Hippocampal formation (tissue), 2 donors: ENCODE measurements at places on chromosomes 4 and X.

GRCh38 chr4:54687887-54688841 lies 30.4 kb downstream of the KIT start:
- no peak for DNase-seq

DNA sequence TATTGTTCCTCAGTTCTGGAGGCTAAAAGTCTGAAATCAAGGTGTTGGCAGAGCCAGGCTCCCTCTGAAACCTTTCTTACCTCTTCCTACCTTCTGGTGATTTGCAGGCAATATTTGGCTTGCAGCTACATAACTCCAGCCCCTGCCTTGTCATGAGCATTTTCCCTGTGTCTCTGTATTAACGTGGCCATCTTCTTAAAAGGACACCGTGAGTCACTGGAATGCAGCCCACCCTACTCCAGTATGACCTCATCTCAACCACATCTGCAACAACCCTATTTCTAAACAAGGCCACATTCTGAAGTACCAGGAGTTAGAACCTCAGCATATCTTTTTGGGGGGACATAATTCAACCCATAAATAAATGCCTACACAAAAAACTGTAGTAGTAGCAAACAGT lies 40.7 kb downstream of the FANCB start:
- no peak for DNase-seq

DNA sequence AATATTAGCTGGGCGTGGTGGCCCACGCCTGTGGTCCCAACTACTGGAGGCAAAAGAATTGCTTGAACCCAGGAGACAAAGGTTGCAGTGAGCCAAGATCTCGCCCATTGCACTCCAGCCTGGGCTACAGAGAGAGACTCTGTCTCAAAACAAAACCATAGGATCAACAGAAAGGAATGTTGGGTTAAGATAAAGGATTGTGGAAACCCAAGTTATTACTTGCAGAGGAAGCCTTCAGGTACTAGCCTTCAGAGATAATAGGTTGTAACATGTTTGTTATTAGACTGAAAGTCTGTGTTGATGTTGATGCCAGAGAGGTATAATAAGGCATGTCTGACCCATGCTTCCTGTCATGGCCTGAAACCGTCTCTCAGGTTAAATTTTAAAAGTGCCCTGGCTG lies 16.9 kb downstream of the SSX5 start:
- DNase-seq: no peak

DNA sequence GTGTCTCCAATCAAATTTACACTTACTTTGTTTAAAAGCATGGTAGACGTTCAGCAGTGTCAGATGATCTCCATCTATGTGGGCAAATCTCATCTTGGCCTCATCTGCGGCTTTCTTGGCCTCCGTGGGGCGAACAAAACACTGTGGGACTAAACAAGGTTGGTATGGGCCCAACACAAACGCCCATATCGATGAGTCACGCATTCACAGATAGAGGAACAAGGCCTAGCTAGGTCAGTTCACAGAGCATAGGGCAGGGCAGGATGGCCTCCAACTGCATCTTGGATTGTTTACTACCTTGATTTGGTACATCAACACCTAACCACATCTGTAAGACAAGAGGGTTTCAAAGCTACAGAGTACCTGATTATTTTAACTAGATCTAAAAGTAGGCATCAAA lies 47.3 kb downstream of the DHX15 start:
- DNase-seq: no peak

DNA sequence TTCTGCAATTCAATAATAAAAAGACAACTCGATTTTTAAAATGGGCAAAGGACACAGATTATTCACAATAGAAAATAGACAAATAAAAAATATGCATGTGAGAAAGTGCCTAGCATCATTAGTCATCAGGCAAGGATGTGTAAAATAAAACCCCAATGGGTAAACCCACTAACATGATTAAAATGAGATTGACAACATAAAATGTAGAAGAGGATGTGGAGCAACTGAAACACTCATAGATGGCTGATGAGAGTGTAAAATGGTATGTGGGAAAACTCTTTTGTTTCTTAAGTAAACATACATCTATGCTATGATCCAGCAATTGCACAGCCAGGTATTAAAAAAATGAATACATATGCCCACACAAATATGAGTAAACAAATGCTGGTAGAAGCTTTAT lies 177.6 kb downstream of the IQCM start:
- no peak for DNase-seq

DNA sequence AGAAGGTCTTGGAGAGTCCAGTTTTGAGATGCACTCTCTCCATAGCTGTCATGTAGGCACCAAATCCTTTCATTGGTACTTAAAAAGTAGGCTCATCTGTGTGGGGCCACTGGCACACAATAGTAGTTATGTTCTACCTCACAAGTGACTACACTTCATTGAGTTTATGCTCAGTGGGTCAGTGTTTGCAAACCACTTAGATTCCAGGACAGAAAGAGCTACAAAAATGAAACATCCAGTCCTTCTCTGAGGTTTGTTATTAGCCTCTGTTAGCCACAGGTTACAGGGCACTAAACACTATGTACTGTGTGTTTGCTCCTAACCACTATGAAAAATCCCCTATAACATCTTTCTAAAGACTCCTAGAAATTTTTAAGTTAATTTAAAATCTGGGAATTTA lies 13.8 kb downstream of the RAB28 start:
- DNase-seq: no peak

GRCh38 chr4:129109965-129110824 lies 14.2 kb downstream of the C4orf33 start:
- DNase-seq: no peak
